Lower leg skin (tissue), 4 donors: ENCODE measurements at places on chromosomes 1 and 21.

DNA sequence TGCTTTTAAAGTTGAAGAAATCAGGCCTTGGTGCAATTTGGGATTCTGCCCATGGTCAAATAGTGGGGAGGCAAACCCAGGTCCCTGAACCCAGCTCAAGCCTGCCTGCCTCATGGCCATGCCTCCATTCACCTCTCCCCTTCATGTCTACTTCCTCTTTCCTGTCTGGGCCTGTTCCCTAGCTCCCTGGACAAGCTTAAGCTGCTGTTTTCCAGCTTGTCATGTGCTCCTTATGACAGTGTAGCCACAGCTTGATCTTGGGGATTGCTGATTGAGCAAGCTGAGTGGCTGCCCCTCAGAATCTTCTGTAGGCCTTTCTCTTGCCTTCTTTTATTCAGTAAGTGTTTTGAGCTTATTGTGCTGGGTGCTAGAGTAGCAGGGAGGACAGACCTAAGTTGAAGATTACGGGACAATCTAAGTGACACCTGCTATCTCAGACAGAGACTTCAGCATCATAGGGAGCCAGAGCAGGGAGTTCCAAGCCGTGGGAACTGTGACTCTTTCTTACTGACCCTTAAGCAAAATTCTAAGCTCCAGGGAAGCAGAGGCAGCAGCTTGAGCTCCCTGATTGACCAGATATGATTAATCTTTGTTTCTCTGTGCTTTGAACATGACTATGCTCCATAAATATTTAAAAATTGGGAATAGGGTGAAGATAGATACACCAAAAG lies 520 bp upstream of the MR1 start:
- peak; percentile 88 for DNase-seq

DNA sequence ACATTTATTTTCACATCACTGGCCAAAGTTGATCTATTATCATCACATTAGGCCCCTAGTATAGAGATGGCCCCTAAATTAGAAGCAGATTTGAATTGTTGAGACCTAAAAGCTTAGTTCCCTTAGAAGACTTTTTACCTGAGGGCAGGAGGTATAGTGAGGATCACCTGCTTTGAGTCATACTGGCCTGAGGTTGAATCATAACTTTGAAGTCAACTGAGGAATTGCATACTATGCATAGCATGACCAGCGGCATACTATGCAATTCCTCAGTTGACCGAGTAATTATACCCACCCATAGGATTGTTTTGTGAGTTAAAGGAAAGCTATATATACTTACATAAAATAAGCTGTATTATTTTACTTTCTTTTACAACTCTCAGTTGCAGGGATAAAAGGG lies 50.3 kb upstream of the DPH5 start:
- no peak for DNase-seq

DNA sequence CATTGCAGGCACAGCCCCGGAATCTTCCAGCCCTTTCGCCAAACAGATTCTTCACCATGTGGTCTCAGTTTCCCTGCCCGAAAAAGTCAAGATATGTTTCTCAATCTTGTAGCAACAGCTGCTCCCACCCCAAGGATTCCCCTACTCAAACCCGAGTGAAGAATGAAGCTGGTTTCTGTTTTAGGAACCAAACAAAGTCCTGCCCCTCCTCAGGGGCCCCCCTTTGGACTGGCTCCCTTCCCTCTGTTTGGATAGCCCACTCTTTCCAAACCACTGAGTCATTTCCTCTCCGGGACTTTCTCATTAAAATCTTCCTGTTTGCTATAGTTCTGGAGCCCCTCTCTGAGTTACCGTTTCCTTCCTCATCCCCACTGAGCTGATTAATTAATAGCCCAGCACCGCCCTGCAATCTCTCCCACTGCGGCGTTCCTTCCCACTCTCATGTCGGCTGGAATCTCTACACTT lies 100.9 kb downstream of the TSEN15 start:
- DNase-seq, result peak; percentile 86

- peak; percentile 64 for DNase-seq
These were observed 6.6 kb downstream of the LIN28A start for GRCh38 chr1:26417111-26417759.

DNA sequence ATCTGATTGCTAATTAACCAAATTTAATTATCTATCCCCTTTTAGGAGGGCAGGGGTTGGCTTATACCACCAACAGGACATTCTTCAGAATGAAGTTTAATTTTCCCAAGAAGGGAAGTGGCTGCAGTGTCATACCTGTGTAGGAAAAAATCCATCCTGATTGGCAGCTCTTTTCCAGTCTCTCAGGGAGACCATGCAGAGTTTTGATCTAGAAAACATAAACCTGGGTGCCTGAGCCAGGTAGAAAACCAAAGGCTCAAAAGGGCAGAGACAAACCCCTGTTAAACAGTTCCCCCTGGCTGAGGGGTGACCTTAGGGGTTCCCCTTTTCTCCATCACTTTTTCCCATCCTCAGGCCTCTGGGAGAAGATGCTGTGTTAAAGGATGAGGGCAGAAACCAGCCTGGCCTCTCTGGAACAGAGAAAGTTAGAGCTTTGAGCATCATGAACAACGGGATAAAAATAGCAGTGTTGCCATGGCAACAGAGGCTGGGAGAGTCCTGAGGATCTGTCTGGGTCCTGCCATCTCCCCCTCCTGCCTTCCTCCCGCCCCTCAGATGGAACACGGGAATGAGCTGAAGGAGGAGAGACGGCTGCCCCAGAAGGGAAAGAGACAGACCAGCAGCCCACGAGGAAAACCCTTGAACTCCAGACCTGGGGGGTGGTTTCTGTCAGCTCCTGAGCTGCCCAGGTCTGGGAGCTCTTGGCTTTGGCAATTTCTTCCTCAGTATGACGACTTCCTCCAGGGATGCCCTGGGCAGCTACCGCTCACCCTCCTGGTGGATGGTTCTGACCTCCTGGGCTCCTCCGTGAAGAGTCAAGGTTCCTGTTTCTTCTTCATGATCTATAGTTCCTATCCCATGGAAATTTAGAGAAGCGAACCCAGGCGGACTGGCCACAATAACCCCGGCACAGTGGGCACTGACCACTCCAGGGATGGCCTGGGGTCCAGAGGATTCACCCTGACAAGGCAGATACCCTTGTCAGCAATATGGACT lies 14.0 kb upstream of the LEMD1 start:
- DNase-seq, result peak; percentile 56

- peak; percentile 96 for DNase-seq
These were observed 3.0 kb downstream of the TRIM46 start for GRCh38 chr1:155176544-155177071.

GRCh38 chr1:221778535-221779142 lies 36.8 kb upstream of the DUSP10 start:
- no peak for DNase-seq

DNA sequence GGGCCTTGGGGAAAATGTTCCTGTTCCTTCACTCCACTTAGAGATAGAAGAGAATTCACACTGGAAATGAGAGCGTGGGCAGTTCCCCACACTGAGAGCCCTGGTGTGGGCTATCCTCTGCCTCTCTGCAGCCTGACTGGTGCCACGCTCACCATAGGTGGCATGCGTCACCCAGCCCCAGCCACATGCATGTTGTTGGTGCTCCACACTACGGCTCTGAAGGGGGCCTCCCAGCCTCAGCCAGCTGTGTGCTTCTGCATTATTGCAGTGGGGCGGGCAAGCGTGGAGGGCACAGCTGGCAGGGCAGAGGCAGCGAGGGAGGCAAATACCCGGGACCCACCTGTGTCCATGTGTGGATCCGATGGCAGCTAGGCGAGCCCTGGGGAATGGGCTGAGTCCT lies 14.7 kb upstream of the RASSF5 start:
- no peak for DNase-seq

GRCh38 chr1:43913666-43914360 lies 19.8 kb upstream of the ARTN start:
- no peak for DNase-seq

DNA sequence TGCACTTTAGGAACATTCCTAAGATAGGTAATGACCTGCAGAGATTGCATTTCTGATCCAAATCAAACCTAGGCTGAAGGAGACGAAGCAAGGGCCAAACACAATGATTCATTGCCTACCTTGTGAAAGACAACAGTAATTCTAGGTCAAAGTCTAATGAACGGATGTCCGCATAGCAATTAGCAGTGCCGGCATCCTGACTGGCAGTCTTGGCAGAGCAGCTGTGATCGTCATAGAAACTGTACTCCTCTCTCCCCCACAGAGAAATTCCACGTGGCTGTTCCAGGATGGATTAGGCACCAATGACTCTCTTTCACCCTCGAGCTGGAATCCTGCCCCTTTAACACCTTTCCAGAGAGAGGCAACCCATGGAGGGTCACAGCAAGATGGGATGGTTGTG lies 28.9 kb upstream of the VAV3 start:
- DNase-seq, result no peak

- DNase-seq, result no peak
These were observed 8.0 kb upstream of the PLCH2 start for GRCh38 chr1:2468041-2468472.

- no peak for DNase-seq
These were observed 116.0 kb upstream of the KCNJ6 start for GRCh38 chr21:38032082-38032801.

GRCh38 chr1:46451948-46452930 lies 37.4 kb upstream of the DMBX1 start:
- DNase-seq, result no peak

GRCh38 chr1:45205910-45206721 lies at the start of gene ZSWIM5:
Gene ZSWIM5, minus strand, starts transcription at chr1:45206605. Its CDS starts 255 bp downstream, at chr1:45206350.
- peak; percentile 88 for DNase-seq

DNA sequence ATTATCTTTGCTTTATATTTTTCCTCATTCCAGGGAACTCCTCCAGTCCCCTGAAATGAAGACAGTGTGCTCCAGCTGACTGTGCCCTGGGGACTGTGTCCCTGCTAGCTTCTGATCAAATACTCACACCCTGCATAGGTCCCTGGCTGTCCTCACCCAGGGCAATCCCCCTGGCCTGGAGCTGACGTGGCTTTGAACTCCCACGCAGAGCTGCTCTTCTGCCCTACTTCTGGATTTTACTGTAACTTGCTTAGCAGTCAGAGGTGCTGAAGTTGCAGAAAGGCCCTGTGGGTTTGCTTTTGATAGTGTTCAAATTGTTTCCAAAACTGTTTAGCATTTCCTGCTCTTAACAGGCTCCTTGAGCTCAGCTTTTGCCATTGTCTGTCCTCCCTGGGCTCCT lies 186.5 kb downstream of the FASLG start:
- no peak for DNase-seq

DNA sequence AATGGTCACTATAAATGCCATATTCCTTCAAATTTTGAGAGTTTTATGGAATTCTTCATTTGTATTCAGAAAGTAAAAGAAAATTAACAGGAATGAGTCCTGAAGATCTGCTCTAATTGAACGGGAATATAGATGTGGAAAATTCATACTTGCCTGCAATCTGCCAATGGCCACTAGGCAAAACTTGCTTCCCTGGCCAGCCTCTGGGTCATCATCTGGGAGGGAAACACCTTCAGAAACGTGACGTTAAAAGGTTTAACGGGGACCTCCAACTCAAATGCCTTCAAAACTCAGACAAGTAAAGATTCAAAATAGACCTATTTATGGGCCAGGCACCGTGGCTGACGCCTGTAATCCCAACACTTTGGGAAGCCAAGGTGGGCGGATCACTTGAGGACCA lies 21.7 kb upstream of the CTSK start:
- no peak for DNase-seq

DNA sequence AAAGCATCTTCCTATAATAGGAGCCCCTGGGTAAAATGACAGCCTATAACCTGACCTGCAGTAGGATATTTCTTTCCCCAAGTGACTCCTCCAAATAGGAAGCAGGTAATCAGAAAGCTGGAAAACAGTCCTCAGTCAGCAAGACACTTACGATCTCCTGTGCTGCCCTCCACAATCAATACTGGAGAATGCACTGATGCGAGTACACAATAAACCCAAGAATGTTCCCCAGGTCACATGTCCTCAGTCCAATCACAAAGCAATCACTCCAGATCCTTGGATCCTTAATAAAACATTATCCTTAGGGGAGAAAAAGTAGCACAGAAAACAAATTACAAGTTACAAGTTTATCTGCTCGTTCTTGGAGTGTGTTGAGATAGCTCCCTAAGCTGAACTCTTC lies 233.1 kb downstream of the SLC45A1 start:
- DNase-seq, result no peak

GRCh38 chr1:112995890-112996289 lies 39.9 kb upstream of the SLC16A1 start:
- no peak for DNase-seq

GRCh38 chr1:68442822-68443556 lies 6.8 kb downstream of the RPE65 start:
- DNase-seq, result no peak

GRCh38 chr1:226001963-226002666 lies 3.0 kb upstream of the SDE2 start:
- DNase-seq, result peak; percentile 95

- DNase-seq, result no peak
These were observed 11.3 kb downstream of the FABP3 start for GRCh38 chr1:31361607-31362006.
